ENCODE measurements at places on chromosomes 2 and 18.
A peak's percentile ranks its signal among the peaks of the same experiment; 100 is the strongest.

- DNase-seq, result peak; percentile 67
Observed at GRCh38 chr2:66574701-66575624, 140.0 kb downstream of the MEIS1 start.

- no peak for DNase-seq
Observed at GRCh38 chr18:6626457-6626856, 103.1 kb upstream of the ARHGAP28 start.

DNA sequence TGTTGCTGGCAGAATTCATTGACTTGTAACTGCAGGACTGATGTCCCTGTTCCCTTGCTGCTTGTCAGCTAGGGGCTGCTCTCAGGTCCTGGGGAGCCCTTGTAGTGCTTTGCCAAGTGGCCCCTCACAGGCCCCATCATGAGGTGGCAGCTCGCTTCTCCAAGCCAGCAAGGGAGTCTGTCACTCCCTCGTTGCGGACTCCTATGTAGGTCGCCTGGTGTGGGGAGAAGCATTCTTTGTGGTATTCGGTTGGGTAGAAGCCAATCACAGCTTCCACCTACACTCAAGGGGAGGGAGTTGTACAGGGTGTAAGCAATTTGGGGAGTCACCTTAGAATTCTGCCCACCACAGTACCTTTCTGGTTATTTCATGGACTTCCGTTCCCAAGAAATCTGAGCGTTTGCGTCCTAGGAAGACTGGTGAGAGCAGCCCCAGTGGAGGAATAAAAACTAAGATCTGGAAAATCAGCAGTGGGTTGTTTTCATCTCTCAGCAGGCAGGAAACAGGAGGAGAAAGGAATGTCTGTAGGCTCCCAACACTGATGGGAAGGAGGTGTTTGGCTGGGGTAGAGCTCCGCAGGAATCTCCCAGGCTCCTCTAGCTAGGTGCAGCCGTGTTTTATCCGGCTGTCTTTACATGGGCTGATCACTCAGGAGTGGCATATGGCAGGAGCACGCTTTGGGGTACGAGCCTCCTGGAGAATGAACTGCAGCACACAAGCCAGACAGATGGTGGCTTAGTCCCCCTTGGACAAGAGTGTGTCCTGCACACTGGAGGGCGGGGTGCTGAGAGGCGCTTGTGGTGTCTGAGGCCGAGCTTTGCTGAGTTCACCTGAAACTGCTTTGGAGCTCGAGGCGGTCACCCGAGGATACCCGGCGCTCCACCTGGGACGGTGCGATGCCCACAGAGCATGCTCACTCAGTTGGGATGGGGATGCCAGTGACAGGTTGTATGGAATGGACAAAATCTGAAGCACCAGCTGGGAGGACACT, 58.3 kb downstream of the LDLRAD4 start:
- no peak for DNase-seq

DNA sequence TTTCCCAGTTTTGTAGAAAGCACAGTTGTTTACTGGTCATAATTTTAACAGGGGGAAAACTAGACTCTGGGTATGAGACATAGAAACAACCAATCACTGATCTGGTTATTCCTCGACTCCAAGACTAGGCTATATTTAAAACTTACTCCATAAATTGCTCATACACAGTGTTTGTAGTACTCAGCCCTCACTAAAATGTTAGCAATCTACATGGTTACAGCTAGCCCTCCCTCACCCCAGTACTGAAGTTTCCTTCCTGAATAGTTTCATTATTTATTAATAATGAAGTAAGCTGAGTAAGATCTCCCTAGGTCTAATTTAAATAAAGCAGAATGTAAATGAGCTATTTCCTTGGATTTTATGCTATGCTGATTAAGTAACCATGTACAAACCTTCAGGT, 275.1 kb downstream of the CDH20 start:
- no peak for DNase-seq

GRCh38 chr2:137942037-137942832, 22.0 kb upstream of the HNMT start:
- no peak for DNase-seq

- no peak for DNase-seq
Observed at GRCh38 chr2:46305187-46305586, 8.0 kb downstream of the EPAS1 start.

- no peak for DNase-seq
Observed at GRCh38 chr18:59067873-59068272, 71.8 kb upstream of the SEC11C start.

GRCh38 chr2:233832869-233833311, 21.4 kb downstream of the HJURP start:
- no peak for DNase-seq

DNA sequence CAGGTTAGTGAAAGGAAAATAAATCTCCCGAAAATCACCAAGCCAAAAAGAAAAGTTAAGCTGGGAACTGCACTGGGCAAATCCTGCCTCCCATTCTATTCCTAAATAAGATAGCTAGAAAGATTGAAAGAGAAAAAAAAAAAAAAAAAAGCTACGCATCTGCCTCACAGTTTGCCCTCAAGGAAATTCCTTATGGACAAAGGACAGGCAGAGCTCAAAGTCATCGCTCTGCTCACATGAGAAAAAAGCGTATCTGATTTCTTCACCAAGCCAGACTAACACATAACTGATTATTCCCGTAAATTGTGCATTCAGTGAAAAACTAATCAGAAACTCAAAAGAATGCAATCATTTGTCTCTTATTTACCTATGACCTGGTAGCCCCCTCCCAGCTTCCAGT, 50.0 kb downstream of the PUM2 start:
- DNase-seq, result no peak

DNA sequence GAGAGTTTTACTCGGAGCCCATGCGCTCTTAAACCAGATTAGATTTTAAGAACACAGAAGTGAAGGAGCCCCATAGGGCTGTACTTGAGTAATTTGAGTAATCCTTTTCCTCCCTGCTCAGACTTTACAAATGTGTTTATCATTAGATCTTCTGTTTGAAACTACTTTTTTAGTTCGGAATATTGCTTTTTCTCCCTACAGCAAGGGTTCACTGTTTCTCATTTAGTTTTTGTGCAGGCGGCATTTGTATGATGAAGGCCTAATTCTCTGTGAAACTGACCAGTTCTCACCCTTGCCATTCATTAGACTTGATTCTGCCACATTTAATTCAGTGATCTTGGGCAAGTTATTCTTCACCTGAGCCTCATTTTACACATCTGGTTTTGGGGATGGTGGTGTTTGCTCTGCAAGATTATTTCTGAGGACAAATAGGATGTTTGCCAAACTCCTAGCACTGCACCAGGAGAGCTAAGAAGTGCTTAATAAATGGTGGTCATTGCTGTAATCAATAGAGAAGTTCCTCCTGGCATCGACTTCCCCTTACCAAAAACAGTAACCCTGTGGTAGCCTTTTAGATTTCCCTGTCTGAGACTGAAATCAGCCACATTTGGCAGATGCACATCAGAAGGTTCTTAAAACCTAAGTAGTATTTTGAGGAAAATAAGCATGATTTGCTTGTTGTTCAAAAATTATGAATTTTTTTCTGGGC, 2.2 kb downstream of the B3GNT2 start:
- no peak for DNase-seq

DNA sequence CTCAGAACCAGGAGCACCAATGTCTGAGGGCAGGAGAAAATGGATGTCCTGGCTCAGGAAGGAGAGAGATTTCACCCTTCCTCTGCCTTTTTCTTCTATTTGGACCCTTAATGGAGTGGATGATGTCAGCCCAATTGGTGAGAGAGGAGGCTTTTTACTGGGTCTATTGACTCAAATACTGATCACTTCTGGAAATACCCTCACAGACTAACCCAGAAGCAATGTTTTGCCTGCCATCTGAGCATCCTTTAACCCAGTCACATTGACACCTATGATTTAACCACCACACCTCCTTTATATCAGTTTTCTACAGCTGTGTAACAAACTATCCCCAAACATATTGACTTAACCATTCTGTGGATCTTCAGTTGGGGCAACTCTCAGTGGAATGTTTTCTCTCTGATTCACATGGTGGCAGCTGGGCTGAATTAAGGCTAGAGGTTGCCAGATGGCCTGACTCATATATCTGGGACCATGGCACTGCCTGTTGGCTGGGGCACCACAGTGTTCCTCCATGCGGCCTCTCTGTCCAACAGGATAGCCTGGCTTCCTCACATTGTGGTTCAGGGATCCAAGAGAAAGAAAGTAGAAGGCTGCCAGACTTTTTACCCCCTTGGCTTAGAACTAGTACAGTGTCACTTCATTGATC, 18.2 kb upstream of the MBOAT2 start:
- DNase-seq, result no peak

- DNase-seq, result no peak
Observed at GRCh38 chr2:1169291-1169949, 218.8 kb downstream of the SNTG2 start.

DNA sequence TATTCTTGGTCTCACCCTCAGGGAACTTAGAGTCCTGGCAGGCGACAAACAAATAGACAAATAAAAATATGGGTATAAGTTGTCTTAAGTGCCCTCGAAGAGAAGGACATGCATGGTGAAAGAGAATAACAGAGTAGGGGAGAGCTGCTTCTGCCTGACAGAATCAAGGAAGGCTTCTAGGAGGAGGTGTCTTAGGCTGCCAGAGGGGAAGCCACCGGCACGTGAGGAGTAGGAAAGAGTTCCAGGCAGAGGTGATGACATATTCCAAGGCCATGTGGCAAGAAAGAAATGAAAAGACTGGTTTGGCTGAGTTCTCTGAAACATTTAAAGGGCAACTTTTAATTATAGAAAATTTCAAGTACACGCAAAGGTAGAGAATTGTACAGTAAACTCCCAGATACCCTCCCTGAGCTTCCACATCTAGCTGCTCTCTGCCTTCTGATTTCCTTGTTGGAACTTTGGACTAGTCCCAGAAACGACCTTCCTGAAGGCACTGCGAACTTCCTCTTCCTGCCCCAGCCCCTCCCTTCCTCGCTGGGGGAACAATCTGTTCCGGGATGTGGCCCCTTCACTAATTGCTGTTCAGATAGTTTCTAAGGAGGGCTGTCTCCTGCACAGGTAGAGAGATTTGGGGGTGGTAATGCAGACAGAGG, 91.7 kb downstream of the DYSF start:
- no peak for DNase-seq

- no peak for DNase-seq
Observed at GRCh38 chr2:237171396-237171795, 85.7 kb downstream of the COPS8 start.

DNA sequence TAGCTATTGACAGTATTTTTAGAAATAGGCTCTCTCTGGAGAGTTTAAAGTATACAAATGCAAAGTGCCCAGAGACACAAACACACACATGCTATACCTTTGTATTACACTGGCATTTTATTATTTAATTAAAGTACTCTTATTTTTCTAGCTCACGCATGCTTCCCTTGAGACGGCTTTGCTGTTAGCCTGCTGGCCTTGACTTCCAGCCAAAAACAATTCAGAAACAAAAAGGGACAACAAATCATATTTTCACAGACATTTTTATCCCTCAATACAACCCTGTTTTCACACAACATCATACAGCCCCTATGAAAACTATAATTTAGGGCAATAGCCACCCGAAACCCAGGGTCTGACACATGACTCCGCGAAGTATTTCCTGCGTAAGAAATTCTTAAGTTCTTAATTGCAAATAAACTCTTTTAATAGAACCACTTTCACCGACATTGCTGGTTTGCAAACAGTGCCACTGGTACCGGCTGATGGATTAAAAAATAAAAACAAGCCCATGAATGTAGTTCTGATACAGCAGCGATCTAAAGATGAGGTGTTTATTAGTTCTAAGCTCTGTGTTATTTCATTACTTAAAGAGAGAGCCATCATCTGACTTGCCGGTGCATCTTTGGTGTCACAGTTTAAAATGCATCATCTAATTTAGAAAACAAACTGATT, 185.1 kb downstream of the TCF4 start:
- DNase-seq, result no peak
